Memory B cell (primary cell): ENCODE measurements at places on chromosomes 5 and 9.

DNA sequence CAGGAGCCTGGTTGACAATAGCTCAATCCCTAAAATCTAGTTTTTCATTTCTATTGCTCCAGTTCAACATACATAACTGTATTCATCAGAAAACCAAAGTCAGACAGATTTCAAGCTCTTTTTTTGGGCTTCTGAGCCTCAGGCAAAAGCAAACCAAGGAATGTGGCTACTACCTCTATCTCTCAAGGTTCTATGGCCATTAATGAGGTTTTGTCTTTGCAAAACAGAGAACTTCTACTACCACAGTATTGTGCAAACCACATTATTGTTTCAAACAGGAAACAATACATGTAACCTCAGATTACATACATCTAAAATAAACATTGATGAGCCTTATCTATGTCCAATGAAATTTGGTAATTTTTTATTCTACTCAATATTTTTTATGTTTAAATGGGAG, 35.5 kb upstream of the FTMT start:
- no peak for DNase-seq

DNA sequence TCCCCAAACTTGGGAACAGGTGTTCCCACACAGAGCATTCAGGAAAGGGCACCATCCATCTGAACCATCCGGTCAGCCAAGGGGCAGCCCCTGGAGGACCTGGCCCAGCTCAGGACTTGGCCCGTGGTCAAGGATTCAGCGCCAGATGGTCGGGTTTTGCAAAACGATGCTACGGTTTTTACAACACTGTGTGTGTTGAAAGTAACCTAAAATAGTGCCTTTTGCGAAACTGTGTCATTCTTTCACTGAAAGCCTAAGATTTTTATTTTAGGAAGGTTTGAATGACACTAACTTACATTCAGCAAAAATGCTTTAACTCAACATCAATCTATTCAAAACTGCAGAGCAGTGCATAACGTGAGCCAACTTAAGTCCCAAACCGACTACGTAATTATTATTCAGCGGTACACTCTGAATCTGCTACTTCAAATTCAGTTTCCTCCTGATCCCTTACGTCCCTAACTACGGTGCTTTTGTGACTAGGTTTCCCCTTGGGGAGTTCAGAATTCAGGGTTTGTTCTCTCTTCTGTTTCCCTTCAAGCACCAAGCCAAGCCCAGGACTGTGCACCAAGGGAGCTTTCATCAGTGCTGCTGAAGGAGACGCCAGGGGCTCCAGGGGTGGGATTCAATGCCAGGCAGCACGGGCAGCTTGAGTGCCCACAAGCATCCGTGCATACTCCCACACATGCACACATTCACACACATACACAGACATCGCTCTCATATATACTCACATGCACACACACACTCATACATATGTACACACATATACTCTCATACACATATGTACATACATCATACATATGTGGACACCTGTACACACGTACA, 25.8 kb downstream of the LPCAT1 start:
- DNase-seq = no peak

GRCh38 chr9:101397746-101398067, 711 bp downstream of the MRPL50 start:
- no peak for DNase-seq

- DNase-seq = no peak
Observed at GRCh38 chr9:137813167-137813566, 64.4 kb upstream of the CACNA1B start.

GRCh38 chr5:39331861-39332381, 32.4 kb downstream of the C9 start:
- no peak for DNase-seq

- DNase-seq = no peak
Observed at GRCh38 chr9:15187589-15187988, 119.4 kb downstream of the TTC39B start.

- no peak for DNase-seq
Observed at GRCh38 chr9:114761523-114761922, 44.3 kb downstream of the TNFSF15 start.

- DNase-seq = no peak
Observed at GRCh38 chr5:16773991-16774390, 157.2 kb upstream of the RETREG1 start.

DNA sequence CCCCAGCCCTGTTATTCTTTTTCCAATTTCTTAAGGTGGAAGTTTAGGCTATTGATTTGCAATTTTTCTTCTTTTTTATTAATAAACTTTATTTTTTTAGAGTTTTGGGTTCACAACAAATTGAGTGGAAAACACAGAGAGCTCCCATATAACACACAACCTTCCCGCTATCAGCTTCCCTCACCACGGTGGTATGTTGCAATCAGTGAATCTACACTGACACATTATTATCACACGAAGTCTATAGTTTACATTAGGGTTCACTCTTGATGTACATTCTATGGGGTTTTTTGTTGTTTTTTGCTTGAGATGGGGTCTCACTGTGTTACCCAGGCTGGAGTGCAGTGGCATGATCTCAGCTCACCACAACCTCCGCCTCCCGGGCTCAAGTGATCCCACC, 4.8 kb upstream of the NFX1 start:
- DNase-seq = no peak
